SW 1271 (cell line): ENCODE measurements at places on chromosomes 12 and 14.

DNA sequence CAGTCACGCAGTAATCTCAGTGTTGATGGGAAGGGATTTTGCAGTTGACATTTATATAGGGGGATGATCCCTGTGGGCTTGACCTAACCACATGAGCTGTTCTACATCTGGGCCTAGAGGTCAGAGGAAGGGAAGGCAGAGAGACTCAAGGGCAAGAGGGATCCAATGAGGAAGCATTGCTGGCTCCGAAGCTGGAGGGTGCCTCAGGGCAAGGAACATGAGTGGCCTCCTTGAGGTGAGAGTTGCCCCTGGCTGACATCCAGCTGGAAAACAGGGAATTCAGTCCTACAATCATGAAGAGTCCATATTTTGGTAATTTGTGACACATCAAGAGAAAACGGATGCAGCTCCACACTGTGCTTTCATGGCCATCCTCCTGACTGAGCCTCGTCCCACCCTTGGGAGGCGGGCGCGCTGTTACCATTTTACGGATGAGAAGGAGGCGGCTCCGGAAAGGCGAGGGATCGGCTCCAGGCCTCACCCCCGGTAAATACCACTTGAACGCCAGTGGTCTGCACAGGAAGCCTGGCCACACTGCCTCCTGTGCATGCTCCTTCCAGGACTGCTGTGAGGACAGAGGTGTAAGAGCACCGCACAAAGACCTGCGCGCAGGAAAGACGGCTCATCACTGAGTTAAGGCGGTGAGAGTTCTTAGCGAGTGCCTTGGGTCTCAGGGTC, 18.5 kb upstream of the FKBP4 start:
- DNase-seq: no peak

DNA sequence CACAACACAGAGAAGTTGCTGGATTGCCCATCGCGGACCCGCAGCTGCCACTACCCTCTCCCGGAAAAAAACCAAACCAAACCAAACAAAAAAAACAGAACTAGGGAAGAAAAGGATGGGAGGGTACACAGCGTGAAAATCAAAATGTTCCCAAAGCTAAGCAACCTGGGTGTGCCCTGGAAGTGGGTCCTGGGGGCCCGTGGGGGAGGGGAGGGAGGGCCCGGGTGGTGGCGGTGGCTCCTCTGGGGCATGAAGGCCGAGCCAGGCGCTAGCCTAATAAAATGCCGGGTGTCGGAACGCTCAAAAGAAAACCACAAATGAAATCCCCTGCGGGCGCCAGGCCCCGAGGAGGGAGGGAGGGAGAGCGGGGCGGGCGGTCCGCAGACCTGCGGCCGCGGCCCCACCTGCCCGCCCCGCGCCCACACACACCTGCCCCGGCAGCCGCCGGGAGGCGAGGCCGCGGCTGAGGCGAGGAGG, 787 bp downstream of the HECTD4 start:
- DNase-seq: no peak

- no peak for DNase-seq
Measured at GRCh38 chr14:64235652-64236640, 58.2 kb downstream of the ESR2 start.

DNA sequence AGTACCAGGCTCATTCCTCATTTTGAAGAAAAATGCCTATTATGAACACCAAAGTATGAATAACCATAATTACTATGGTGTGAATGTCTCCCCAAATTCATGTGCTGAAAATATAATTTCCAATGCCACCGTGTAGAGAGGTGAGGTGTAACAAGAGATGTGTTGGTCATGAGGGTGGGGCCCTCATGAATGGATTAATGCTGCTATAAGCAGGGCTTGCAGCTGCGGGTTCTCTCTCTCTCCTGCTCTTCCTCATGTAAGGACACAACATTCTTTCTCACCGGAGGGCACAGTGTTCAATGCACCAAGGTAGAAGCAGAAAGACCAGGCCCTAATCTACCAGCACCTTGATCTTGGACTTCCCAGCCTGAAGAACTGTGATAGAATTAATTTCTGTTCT, 70.0 kb downstream of the TMTC1 start:
- no peak for DNase-seq

GRCh38 chr12:22228022-22228875, 106.3 kb downstream of the ST8SIA1 start:
- DNase-seq: no peak

DNA sequence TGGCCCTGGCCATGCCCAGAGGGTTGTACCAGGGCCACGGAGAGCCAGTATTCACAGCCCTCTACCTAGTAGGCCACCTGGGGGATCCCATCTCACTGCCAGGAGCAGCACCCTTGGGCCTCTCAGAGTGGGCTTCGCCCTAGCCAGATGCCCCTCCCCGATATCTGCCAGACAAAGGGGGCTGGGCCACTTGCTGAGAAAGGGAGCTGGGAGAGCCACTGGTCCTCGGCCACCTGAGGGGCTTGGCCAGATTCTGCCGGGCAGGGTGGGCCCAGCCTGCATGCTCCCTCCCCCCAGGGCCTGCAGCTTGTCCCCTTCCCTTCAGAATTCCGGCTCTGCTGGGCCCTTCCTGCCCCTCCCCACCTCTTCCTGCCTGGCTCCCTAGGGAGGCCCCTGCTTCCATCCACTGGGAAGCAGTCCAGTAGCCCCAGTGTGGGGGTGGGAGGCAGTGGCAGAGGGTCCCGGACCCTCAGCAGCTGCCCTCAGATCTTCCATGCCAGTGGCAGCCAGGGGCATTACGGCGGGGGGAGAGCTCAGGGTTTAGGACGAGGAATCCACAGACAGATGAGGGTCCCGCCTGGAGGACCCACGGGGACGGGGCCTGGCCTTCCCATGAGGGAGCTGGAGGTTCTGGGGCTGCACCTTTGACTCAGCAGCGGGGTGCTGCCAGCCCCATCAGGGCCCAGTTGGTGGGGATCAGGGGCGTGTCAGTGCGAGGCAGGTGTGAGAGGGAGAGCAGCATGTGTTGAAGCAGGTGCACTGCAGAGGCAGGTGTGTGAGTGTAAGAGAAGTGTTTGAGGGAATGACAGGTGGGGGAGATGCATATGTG, 2.4 kb downstream of the CRIP2 start:
- DNase-seq: no peak

DNA sequence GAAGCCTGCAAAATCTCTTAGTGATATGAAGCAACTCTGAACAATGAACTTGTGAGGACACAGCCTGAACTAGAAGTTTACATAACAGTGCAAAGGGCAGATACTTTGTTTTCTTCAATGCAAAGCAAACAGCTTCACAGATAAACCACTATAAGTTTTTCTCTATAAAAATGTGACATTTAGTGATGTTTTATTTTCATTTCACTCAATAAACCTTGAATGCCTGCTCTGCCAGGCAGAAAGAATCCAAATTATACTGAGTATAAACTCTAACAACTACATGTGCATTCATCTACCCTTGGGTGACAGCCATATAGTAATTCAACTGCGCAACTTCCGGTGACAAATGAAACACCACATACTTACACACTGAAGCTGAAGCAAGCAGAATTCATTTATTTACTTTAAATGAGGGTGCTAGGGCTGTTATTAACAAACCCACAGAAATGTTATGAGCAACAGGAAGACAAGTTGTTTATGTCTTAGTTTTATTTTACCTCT, 10.3 kb downstream of the DCP1B start:
- no peak for DNase-seq

- DNase-seq: no peak
Measured at GRCh38 chr12:108317308-108318234, 21.5 kb downstream of the CMKLR1 start.

GRCh38 chr12:11500188-11500860, 105.0 kb upstream of the PRB2 start:
- DNase-seq: no peak

GRCh38 chr12:1661553-1662335, 29.1 kb upstream of the ADIPOR2 start:
- DNase-seq: peak; percentile 84

- no peak for DNase-seq
Measured at GRCh38 chr12:92871116-92871515, 58.0 kb downstream of the EEA1 start.

DNA sequence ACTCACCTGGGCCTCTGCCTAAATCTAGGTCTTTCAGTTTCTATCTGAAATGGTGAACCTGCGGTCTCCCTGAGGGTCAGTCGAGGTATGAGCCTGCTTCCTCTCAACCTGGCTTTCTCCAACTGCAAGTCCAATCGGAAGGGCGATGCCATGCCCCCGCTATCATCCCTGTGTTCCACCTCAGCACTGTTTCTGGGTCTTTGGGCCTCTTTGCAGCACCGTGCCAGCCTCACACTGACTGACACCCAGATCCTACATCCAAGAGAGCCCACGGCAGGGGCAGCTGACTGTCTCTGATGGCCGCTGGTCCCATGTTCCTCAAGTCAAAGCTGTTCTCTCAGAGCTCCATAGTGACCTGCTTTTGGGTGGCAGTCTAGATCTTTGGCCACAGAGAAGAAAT, 120.7 kb downstream of the PAPOLA start:
- no peak for DNase-seq

DNA sequence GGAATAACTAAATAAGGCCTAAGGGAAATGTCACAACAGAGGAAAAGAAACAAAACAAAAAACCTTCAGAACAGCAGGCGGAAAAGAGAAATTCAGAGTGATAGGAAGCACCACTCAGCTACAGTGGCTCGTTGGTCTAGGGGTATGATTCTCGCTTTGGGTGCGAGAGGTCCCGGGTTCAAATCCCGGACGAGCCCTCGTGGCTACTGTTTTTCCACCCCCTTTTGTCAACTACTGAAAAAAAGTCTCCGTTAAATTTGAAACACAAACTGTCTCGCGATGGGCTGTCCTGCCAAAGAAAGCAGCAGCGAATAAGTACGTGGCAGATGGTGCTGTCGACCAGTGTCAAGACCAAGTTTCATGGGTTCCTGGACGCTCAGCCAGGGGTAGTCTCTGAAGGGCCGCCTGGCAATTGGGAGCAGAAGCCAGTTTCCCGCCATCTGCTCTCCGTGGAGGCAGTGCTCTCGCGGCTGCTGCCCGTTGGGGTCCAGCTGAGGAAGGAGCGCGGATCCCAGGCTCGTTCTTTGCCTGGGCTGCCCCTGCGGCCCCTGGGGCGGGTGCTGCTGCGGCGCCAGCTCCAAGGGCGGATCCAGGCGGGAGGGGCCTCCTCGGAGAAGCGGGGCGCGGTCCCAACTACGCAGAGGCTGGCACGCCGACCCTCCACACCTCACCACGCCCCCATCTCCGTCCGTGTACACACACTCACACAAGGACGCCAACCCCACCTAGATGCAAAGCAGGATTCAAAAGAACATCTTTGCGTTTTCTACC, at the start of gene RNASE4:
Gene RNASE4 (plus strand): TSS at position 670 of the 771 bp plus-strand sequence. CDS start 14,812 bp downstream, outside the sequence.
- DNase-seq: peak; percentile 81

GRCh38 chr14:99916091-99916383, 122.8 kb downstream of the EML1 start:
- DNase-seq: no peak

GRCh38 chr12:4164559-4165558, 108.7 kb upstream of the CCND2 start:
- DNase-seq: no peak

- DNase-seq: no peak
Measured at GRCh38 chr12:27186022-27186839, 57.9 kb upstream of the STK38L start.

GRCh38 chr12:43100231-43100630, 451.8 kb downstream of the ADAMTS20 start:
- no peak for DNase-seq

GRCh38 chr12:109718390-109718789, 4.8 kb downstream of the FAM222A start:
- DNase-seq: no peak

- DNase-seq: no peak
Measured at GRCh38 chr12:16828891-16829290, 222.9 kb upstream of the LMO3 start.

DNA sequence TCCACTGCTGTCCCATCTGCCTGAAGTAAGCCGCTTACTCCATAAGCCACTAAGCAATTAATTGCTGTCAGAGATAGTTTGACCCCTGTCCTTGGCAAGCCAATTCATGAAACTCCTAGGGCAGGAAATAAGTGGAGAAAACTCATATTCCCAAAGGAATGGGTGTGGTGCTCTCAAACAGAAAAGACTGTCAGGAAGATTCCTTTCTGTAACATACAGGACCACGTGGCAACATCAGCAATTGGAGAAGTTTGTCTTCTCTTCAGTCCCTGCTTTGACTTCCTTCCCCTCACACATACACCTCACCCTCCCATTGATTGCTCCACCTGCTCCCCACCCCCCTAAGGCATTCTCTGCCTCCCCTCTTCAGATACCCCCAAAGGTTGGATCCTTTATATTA, 36.2 kb upstream of the MDM1 start:
- no peak for DNase-seq

DNA sequence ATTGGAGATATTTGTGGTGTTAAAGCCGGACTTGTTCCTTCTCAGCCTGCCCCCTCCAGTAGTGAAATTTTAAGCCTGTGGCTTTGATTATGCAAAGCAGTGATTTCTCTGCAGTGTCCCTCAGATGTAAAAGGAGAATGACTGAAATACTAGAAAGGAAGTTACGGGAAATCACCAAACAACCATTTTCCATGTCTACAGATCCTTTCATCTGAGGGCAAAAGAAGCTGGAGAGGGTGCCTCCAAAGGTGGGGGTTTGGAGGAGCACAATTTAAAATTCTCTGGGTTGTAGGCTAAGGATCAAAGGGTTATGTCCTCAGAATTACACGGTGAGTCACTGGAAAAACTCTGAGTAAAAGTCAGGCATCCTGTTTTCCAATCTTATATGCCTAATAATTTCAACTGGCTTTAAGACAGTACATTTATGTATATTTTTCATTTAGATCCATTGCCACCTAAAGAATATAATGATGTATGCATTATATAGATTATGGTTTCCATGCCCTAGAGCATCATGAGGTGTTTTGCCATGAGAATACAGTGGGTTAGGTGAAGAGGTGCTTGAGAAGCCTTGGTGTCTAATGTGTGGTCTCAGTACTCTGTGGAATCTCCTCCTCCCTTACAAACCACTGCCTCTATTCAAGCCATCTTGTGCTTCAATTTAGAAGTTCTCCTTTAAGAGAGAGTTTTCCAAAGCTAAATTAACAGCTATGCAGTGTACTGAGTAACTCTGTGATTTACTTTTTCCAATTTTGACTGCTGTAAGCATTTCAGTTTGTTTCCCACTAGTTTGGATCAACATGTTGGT, 362.1 kb downstream of the RAD51B start:
- DNase-seq: no peak

DNA sequence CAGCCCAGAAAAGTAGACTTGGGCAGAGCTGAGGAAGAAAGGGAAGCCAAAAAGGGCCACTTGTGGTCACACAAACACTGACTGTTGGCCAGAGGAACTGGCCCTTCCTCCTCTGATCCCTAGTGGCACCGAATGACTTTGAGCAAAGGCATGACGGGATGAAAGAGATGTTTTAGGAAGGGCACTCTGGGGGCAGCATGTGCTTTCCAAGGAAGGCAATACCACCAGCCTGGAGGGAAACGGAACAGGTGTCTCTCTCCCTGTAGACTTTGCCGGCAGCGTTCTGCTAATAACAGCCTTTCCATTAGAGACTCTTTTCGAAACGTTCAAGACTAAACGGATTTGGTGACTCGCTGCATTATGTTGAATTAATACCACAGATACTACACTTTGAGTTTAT, 12.3 kb upstream of the FBXO21 start:
- no peak for DNase-seq
